GM03348 (cell line): ENCODE measurements at places on chromosomes 13 and 19.

- no peak for DNase-seq
These were observed 52.1 kb downstream of the MAP4K1 start for GRCh38 chr19:38565691-38566105.

- no peak for DNase-seq
These were observed 664 bp upstream of the HCN2 start for GRCh38 chr19:588741-589692.

- no peak for DNase-seq
These were observed 34.6 kb downstream of the NLRP2 start for GRCh38 chr19:55000761-55001160.

- DNase-seq: no peak
These were observed 93.7 kb downstream of the RBM26 start for GRCh38 chr13:79312340-79312855.

DNA sequence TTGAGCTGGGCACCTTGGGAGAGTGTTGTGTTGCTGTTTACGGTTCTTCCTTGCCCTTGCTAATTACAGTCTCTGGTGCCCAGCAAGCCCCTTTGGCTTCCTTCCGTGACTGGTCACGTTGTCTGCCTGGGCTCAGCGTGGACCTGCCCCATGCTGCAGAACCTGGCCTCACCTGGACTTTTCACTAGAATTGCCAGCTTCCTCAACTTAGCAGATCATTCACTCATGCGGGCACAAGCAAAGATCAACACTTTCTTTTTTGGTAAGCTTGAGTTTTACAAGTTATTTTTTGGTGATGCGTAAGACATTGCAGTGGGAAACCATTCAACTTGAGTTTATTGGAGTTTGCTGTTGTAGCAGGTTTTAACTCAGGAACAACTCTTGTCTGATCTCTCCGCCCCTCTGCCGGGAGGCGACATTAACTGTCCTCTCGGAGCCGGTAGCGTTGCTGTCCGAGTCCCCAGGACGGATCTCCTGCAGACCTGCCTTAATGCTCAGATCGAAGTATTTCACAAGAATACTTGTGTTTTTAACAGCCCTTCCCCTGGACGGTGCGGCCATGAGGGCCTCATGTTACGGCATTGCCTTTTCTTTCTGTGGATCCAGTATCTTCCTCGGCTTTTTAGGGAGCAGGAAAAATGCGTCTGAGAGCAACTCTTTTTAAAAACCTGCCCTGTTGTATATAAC is 15.7 kb upstream of the TEX29 start:
- no peak for DNase-seq

DNA sequence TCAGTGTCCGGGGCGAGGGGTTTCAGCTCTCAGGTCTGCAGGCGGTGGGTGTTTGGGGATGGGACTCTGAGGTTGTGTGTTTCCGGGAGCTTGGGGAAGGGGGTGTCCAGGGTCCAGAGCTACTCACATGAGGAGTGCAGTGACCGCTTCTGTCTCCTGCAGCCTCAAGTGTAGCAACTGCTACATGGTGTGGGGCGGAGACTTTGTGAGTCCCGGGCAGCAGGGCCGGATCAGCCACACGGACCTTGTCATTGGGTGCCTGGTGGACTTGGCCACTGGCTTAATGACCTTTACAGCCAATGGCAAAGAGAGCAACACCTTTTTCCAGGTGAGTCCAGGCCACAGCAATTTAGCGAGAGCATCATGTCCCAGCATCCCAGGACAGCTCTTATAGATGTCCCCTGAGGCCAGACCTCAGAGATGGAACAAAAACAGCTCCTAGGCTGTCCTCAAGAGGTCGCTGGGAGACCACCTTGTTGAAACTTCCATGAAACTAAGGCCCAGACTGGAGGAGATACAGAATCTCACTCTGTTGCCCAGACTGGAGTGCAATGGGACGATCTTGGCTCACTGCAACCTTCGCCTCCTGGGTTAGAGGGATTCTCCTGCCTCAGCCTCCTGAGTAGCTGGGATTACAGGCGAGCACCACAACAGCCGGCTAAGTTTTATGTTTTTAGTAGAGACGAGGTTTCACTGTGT is 44.9 kb downstream of the RYR1 start:
- DNase-seq: no peak

DNA sequence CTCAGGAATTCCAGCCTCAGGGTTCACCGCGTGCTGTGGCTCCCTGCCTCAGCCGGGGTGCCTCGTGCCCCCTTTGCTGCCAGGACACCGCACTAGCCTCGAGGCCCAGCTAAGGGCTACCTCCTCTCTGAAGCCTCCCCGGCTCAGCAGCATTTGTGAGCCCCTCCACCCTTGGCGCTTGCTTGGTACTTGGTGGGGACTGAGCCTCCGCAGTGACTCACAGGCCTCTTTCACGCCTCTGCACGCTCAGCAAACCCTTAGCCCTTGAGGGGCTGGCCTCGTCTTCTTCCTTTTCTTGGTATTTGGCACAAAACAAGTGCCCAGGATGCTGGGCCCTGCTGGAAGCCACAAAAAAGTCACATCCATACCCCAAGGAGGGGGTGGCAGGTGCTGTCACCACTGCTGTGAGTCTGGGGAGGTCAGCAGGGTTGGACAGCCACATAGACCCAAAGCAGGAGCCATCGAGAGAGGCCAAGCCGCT is 85.4 kb upstream of the TM9SF2 start:
- DNase-seq: no peak

GRCh38 chr13:29733147-29733611 is 117.2 kb downstream of the UBL3 start:
- no peak for DNase-seq

GRCh38 chr19:35206379-35206778 is 22.2 kb downstream of the FAM187B start:
- no peak for DNase-seq

DNA sequence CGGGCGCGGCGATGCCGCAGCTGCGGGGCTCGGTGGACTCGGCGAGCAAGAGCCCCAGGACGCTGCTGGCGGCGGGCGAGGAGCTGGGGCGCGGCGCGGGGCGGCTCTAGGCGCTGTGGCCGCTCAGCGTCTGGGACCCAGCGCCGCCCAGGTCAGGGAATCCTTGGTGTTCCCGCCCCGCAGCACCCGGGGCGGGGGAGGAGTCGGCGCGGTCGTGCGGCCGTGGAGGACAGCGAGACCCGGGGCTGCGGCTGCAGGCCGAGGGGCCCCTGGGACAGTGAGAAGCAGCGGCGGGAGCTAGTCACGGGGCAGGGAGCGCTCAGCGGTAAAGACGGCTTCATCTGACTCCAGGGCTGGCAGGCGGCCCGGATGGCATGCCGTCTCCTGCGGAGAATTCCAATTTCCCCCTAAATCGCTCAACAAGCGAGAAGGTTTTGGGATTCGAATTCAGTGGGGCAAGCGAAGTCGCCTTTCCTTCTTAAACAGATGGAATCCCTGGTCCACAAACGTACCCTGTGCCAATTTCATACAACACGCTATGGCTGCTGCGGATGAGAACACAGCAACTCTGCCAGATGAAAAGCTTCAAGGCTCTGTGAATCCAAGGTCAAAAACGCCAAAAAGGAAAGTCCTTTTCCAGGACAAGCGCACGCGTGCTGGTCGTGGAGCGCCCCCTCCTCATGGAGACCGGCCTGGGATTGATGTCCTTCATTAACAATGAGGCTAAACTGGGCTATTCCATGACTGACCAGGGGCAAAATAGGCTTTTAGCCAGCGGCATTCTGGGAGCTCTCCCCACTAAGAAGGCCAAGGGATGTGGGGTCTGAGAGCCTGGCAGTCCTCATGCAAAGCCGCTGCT is 4.2 kb upstream of the ZSCAN4 start:
- peak; percentile 87 for DNase-seq

DNA sequence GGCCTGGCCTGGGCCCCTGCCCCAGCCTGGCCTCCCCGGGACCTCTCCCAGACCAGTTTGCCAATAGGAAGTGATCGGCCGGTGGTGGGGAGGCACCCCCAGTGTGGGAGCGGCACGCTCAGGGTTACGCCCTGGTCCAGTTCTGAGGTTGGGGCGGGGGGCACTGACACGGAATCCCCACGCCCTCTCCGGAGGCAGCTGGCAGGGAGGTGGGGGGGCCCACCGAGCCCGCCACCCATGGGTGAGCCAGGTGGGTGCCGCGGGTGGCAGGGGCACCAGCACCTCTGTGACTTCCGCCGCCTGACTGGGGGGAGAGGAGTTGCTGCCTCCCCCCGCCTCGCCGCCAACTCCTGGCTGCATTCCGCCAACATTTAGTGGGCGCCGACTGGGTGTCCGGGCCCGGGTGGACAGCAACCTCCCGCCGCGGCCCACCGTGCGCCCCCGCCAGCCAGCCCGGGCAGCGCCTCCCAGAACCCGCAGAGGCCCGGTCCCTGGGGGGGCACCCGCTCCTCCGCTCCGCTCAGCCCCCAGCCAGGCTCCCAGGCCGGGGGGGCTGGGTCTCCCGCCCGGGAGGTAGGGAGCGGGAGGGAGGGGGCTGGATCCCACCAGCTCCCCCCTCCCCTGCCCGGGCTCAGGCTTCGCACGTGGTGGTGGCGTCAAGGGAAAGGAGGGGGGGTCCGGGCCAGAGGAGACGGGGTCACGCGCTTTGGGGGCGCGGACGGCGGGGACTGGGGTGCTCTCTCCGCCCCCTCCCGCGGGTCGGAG is 2.0 kb downstream of the ZBTB7A start:
- peak; percentile 64 for DNase-seq

GRCh38 chr19:50728084-50728737 is 5.0 kb downstream of the CLEC11A start:
- peak; percentile 66 for DNase-seq

- no peak for DNase-seq
These were observed 15.5 kb downstream of the PGLS start for GRCh38 chr19:17526922-17527321.

- no peak for DNase-seq
These were observed 115.8 kb downstream of the CCNA1 start for GRCh38 chr13:36548129-36548528.

- DNase-seq: no peak
These were observed 5.2 kb downstream of the LCP1 start for GRCh38 chr13:46176756-46177155.

DNA sequence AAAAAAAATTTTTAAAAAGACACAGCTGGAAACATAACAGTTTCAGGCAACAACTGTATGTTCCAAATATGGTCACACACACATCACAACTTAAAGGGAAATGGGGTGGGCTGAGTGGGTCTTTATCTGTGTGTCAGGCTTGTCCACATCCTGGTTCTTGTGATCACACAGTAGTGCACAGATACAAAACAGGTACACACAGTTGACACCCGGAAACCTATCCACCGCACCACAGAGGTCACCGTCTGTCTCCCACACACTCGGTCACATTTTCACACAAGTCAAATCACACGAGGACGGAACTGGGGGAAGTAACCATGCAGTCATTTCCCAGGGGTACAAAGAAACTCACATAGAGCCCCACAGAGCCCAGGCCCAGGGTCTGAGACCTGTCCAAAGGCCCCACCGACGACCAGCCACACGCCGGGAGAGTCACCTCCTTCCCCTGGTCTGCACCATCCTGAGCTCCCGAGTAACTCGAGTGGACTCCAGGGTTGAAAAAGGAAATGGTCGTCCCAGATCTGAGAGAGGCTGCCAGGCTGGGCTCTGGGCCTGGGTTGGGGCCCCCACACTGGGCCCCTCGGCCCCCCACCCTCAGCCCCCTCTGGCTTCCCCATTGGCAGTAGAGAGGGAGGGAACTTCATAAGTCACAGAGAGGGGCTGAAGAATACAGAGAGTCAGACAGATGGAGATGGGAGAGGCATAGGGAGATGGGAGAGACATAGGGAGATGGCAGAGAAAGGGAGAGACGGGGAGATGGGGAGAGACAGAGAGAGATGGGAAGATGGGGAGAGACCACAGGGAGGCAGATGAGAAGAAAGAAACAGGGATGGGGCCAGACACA is 1.3 kb upstream of the PPAN start:
- no peak for DNase-seq

- DNase-seq: no peak
These were observed 6.1 kb downstream of the OSCAR start for GRCh38 chr19:54094426-54095000.

- DNase-seq: no peak
These were observed 29.3 kb downstream of the ZNF564 start for GRCh38 chr19:12521996-12522395.

GRCh38 chr13:37134411-37135041 is 29.1 kb upstream of the CSNK1A1L start:
- peak; percentile 57 for DNase-seq

DNA sequence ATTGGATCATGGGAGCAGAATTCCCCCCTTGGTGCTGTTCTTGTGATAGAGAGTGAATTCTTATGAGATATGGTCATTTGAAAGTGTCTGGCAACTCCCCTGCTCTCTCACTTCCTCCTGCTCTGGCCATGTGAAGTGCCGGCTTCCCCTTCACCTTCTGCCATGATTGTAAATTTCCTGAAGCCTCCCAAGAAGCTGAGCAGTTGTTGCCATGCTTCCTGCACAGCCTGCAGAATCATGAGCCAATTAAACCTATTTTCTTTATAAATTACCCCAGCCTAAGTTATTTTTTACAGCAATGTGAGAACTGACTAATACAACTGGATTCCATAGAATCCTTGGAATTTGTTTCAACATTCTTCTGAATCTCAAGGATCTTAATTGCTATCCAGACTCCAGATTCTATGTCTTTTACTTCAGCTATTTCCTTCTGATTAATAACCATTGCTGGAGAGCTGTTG is 328.1 kb downstream of the SLITRK5 start:
- peak; percentile 43 for DNase-seq

DNA sequence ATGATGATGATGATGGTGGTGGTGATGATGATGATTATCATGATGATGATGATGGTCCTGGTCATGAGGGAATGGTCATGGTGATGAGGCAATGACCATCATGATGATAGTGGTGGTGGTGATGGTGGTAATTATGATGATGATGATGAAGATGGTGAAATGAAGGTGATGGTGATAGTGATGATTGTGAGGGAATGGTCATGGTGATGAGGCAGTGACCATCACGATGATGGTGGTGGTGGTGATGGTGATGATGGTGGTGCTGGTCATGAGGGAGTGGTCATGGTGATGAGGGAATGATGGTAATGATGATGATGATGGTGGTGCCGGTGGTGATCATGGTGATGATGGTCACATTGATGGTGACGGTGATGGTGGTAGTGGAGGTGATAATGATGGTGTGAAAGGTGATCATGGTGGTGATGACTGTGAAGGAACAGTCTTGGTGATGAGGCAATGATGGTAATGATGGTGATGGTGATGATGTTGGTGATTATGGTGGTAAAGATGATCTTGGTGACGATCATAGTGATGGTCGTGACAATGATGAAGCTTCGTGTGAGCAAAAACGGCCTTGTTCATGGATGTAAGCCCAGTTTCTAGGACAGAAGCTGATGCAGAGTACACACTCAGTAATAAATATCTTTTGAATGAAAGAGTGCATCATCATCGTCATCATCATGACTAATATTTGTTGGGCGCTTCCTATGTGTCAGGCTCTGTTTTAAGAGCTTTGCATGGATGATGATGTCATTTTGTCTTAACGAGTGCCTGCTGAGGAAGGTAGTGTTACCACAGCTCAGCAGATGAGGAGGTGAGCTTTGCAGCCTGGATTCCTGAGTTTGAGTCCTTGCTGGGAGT is 17.3 kb downstream of the SBK2 start:
- peak; percentile 52 for DNase-seq

DNA sequence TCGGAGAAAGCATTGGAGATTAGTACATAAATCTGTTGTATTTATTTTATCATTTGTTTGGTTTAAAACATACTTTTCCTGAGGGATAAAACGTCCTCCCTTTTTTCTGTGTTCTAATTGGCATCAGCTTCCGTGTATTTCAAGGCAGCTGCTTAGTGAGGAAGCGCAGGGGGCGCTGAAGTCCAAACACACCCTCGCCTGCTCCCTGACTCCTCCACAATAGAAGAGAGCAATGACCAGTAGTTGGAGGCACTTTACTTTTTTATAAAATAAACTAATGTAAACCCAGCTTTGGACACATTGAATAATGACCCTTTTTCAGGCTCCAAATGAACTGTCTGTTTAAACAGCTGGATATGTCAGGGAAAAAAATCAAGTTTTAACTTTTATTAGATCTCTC is 79.9 kb downstream of the RNASEH2B start:
- no peak for DNase-seq

- no peak for DNase-seq
These were observed 661.0 kb upstream of the SPRY2 start for GRCh38 chr13:81001828-81002385.
